ENCODE measurements at places on chromosomes 2 and 18.

- no peak for DNase-seq
These were observed 461.4 kb downstream of the TGIF1 start for GRCh38 chr18:3911413-3911812.

GRCh38 chr2:54480025-54480424 is 23.9 kb downstream of the SPTBN1 start:
- no peak for DNase-seq

GRCh38 chr2:62808554-62808953 is 103.0 kb downstream of the EHBP1 start:
- no peak for DNase-seq

- no peak for DNase-seq
These were observed 213.4 kb downstream of the RND3 start for GRCh38 chr2:150274108-150274507.

DNA sequence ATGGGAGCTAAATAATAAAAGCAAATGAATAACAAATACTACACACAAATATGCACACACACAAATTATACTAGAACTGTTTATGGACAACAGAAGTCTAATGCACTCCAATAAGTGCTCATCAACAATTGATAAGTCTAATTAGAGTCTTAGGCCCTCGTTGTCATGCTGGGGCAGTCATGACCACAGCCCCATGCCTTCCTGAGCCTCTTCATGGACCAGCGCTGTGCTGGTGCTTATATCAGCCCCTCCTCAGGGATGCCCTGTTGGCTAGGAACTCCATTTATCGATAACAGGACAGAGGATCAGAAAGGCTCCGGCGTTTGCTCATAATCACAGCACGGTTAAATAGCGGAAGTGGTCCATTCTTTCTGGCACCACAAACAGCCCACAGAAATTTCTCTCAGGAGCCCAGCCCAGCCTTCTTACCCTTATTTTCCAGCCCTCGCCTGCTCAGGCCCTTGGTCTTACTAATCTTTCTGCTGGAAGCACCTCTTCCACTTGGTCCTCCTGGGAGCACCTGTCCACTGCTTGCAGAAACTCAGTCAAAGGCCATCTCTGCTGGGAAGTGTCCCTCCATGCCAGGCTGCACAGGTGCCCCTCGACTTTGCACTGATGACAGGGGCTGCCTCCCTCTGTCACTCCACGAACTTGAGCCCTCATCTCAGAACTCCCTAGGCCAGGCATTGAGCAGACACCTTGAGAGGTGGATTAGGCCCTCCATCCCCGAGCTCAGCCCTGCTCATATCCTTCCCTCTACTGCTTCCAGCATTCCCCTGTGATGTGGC is 500.2 kb upstream of the HS6ST1 start:
- DNase-seq: no peak

- DNase-seq: no peak
These were observed 451.3 kb upstream of the TMEFF2 start for GRCh38 chr2:192645811-192646598.

- no peak for DNase-seq
These were observed 317.3 kb downstream of the RBM43 start for GRCh38 chr2:150944315-150944714.

DNA sequence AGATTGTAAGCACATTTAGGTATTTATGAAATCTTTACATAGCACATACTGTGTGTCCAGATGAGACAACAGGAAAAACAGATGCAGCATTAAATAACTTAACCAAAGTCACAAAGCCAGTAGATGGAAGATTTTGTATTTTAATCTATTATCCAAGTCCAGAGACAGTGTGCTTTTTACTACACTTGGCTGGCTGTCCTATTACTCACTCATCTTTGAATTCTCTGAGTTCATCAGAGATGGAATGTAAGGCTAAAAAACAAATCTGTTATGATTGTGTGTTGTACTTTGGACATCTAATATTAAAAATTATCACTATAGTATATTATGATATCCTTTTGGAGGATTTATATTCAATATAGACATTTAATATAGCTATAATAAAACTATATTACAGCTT is 1189.4 kb downstream of the DSC3 start:
- DNase-seq: no peak

DNA sequence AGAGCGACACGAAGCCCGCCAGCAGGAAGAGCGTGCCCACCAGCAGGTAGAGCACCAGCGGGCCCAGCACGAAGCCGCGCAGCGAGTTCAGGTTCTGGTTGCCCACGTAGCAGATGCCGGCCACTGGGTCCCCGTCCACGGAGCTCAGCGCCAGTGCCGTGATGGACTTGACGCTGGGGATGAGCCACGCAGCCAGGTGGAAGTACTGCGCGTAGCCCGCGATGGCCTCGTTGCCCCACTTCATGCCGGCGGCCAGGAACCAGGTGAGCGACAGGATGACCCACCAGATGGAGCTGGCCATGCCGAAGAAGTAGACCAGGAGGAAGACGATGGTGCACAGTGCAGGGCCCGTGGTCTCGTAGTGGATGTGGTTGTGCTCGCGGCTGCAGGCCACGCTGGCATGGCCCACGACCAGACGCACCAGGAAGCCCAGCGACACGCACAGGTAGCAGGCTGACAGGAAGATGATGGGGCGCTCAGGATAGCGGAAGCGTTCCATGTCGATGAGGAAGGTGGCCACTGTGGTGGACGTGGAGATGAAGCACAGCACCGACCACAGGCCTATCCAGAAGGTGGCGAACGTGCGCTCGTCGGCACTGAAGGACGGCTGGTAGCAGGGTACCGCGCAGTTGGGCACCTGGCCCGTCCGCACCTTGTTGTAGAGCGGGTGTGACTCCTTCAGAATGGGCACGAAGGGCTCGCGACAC is 2.1 kb downstream of the FZD5 start:
- DNase-seq: peak; percentile 13

- DNase-seq: no peak
These were observed 66.7 kb downstream of the EMILIN2 start for GRCh38 chr18:2913398-2914005.

DNA sequence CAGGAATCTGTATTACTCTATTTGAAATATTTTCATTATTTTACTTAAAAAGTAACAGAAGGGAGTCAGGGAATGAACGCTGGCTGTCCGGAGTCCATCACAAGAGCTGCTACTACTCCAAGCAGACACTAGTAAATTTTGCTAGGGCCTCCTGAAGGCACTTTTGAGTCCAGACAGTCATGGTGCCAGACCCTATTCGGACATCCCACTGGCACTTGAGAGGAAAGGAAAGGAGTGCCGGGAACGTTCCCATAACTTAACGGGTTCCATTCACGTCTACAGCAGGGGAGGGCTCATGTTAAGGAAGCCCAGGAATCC is 563 bp upstream of the GMCL1 start:
- DNase-seq: no peak

DNA sequence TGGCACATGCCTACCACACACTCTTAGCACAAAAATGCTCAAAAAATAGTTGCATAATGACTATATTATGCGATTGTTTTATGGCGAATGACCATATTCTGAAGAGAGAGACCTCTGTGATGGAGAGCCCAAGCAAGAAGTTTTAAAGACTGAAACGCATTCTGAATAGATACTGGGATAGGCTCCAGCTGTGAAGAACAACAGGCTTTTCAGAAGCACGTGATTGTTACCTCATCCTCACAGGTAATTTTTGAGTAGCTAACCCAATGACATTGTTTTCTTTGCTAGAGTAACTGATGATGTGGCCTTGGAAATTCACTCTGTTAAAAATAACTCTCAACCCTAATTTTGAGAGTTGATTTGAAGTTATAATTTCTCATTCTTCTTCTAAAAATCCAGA is 2.0 kb upstream of the DDX18 start:
- no peak for DNase-seq

DNA sequence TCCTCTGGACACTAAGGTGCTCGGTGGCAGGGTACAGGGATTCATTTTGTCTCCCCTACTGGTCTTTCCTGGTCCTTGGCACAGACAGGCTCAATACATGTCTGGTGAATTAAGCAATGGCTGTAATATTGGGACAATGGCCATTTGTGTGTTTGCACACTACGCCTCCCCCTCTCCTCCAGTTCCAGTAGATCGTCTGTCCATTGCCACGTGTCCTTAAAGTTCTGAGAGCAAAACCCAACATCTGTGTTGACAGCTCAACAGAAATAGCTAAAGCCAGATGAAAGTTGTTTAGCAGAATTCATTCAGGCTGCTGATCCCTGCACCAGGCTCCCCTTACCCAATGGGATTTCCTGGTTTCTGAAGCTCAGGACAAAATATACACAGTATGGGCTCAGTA is 9.0 kb upstream of the FABP1 start:
- DNase-seq: no peak

DNA sequence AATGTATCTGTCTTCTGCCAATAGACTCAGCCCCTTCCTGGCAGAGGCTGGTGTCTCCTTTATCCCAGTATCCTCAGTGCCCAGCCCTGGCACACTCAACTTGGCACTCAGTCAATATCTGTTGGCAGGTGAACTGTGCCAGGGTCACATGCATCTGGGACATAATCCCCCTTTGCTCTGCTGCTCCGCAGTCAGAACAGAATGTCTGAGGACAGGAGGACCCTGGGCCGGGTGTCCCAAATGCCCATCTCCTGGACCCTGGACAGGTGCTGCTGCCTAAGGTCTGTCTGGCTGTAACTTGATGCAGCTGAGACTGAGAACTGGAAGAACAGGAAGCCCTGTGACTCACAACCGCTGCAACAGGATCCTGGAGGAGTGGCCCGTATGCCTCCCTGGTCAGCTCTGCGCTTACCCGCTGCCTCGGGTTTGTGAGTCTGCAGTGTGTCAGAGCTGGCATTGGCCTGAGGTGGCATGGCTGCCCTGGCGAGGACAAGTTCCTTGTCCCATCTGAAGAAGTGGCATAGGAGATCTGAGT is 11.4 kb downstream of the HK2 start:
- DNase-seq: peak; percentile 29

- DNase-seq: no peak
These were observed 43.0 kb upstream of the DSG1 start for GRCh38 chr18:31274931-31275330.

DNA sequence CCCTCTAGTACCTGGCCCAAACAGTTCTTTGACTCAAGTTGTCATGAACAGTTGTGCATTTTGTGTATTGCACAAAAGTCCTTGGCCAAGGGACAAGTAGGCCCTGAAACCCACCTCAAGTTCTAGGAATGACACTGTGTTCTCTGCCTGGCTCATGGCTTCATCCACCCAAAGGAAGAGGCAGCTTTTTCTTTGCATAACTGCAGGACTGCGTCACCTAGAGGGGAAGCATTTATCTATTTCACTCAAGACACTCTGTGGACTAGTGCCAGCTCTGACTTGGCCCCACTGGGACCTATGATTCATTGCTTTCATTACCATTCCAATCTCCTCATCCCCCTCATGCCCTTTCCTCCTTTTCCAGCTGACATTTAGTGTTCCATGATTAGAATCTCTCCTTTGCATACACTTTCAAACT is 119.3 kb upstream of the SIX2 start:
- DNase-seq: no peak

DNA sequence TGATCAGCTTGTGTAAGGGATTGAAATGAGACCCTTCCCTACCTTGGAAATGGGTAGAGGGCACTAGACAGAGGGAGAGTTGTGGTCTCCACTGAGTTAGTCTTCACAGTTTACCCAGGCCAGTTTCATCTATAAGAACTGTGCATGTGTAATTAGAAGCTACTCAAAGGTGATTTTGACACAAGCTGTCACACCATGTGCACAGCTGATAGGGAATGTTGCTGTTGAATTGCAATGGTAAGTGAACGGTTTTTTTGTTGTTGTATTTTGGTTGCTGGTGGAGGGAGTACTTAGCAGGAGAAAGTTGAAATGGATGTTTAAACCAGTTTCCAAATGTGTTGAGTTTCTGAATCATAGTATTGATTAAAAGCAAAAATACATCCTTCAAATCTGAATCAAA is 168.9 kb downstream of the LCLAT1 start:
- DNase-seq: no peak

- no peak for DNase-seq
These were observed 596.4 kb upstream of the VRK2 start for GRCh38 chr2:57450170-57450569.

- no peak for DNase-seq
These were observed 8.0 kb downstream of the SIX3 start for GRCh38 chr2:44949329-44950151.

DNA sequence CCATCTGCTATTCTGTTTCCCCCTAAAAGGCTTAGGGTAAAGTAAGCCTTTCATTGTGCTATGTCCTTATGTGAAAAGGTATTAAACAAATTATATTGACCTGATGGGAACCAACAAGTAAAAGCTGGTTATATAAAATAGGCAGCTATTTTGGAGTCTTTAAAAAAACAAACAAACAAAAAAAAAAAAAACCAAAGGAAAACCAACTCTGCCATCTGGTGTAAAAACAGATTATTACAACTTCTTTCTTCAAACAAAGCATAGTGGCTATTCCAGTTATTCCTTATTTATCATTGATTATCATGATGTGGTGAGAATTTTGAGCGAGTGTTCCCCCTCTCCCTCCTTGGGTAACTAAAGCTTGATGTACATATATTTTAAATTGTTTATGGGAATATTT is 122.3 kb upstream of the FHL2 start:
- no peak for DNase-seq

GRCh38 chr2:213015387-213016165 is 135.8 kb downstream of the IKZF2 start:
- DNase-seq: no peak

- no peak for DNase-seq
These were observed 57.2 kb downstream of the SF3B1 start for GRCh38 chr2:197377670-197378069.

Measured in stimulated activated CD4-positive, alpha-beta T cell treated with anti-CD3 and anti-CD28 coated beads, Interleukin-4, amount 100 ng/mL, for 1 hour (primary cell).